T-helper 2 cell (primary cell): ENCODE measurements at places on chromosomes 1 and 21.
A peak's percentile ranks its signal among the peaks of the same experiment; 100 is the strongest.

DNA sequence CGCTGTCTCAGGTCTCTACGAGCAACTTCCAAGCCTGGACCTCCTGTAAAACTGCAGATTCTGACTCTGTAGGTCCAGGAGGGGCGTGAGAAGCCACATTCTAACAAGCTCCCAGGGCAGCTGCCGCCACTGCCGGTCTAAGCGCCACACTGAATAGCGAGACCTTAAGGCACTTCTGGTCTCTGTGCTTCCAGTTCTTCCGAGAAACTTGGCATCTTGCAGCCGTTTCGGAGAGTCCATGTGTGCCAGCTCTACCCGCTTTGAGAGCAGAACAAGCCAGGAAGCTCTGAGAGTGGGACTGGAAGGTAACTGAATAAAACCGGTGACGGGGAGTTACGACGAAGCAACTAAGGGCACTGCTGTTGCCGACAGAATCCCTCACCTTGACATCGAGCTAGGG is 12.5 kb downstream of the AGT start:
- no peak for DNase-seq

- DNase-seq: no peak
These were observed 344.5 kb downstream of the PDE4B start for GRCh38 chr1:66137235-66137634.

GRCh38 chr1:26239936-26240335 is 5.9 kb downstream of the CEP85 start:
- DNase-seq: no peak

DNA sequence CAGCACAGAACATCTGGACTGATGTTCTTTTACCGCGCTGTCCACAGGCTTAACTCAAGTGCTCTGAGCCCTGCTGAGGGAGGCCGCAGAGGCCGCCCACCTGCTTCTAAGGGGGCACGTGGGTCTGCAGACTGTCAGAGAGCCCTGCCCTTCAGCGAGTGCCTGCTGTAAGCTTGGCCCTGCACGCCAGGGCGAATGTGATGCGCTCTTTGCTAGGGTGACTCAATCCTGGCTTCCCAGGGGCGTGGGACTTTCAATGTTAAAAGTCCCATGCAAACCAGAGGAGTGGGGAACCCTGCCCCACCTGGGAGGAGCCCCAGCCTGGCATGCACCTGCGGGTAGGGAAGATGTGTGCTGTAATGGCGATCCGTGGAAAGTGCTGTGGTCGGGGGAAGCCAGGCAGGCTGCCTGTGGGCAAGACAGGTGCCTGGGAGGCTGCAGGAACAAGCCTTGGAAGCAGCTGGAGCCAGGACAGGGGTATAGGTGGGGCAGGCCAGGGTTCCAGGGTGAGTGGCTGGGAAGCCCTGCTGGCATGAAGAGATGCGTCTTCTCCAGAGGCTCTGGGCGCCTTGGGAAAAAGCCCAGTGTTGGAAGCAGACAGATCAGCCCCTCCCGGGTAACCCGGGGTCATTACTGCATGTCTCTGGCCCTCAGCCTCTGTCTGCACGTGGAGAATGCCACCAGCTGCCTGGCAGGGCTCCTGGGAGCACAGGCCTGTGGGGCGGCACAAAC is 594 bp upstream of the PANK4 start:
- DNase-seq: peak; percentile 72

DNA sequence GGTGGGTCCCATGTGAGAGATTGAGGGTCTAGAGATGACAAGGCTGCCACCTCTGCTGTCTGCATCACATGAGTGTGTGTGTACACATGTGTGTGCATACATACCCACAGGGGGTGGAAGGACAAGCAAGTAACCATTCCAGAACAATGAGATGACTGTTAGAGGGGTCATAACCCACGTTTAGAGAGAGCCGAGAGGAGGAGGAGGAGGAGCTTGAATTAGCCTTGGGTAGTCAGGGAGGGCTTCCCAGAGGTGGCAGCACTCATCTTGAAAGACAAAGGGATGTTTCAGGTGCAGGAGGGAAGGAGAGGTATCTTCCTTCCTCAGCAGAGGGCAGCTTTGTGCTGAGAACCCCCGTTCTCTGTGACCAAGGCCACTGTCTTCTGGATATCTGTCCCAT is 21.3 kb downstream of the TNFRSF1B start:
- no peak for DNase-seq

DNA sequence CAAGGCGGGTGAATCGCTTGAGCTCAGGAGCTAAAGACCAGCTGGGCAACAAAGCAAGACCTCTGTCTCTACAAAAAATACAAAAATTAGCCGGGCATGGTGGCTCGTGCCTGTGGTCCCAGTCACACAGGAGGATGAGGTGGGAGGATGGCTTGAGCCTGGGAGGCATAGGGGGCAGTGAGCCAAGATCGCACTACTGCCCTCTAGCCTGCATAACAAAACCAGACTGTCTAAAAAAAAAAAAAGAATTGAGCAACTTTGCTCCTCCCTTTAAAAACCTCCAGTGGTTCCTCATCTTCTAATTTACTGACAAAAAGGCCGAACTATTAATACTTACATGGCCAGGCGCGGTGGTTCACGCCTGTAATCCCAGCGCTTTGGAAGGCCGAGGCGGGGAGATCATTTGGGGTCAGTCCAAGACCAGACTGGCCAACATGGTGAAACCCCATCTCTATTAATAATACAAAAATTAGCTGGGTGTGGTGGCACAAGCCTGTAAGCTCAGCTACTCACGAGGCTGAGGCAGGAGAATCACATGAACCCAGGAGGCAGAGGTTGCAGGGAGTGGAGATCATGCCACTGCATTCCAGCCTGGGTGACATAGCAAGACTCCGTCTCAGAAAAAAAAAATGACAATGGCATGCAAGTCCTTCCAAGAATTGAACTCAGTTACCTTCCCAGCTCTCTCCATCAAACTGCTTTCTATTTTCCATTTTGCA is 4.4 kb downstream of the ACBD3 start:
- DNase-seq: no peak

- DNase-seq: no peak
These were observed 65.4 kb downstream of the LUZP1 start for GRCh38 chr1:23103001-23103889.

- no peak for DNase-seq
These were observed 36.5 kb downstream of the MCOLN2 start for GRCh38 chr1:84960371-84960770.

- DNase-seq: no peak
These were observed 124.4 kb upstream of the PLPPR4 start for GRCh38 chr1:99139876-99140275.

DNA sequence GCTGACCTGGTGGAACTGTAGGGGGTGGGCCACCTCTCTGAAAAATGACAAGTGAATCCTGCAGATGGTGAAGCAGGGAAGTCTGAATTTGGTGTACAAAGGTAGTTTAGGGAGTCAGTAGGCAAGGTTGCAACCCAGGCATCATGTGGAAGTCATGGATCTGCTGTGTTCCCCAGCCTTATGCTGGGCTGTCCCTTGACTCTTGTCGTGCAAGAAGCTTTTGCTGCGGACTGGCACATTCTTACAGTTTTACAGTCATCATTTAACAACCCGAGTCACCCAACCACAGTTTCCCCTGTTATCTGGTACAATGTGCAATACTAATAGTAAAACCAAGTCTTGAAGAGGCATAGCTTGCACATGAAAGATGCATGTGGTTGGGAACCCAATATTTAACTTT is 13.2 kb downstream of the RHOU start:
- DNase-seq: no peak

- DNase-seq: no peak
These were observed 155.6 kb downstream of the SDCCAG8 start for GRCh38 chr1:243411472-243411871.

- no peak for DNase-seq
These were observed 25.6 kb downstream of the CDK18 start for GRCh38 chr1:205530116-205530515.

- DNase-seq: no peak
These were observed 39.2 kb downstream of the CNN3 start for GRCh38 chr1:94887603-94888171.

- DNase-seq: no peak
These were observed 9.1 kb upstream of the GALNT2 start for GRCh38 chr1:230057681-230058565.

DNA sequence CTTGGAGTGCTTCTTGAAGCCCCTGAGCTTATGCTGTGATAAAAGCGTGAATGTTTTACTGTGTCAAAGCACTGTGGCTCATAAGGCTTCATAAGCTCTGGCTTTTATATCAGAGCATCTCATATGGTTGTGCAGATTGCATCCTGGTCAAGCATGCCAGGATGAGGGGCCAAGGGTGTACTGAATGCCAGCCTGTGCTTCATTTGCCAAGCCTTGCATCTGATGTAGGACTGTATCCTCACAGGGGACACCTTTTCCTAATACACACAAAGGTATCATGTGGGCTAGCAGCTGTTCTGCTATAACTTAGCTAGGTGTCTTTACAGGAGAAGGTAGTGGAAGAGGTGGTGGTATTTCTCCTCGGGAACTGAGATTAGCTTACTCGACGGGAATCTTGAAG is 134.7 kb downstream of the ST6GALNAC3 start:
- no peak for DNase-seq

DNA sequence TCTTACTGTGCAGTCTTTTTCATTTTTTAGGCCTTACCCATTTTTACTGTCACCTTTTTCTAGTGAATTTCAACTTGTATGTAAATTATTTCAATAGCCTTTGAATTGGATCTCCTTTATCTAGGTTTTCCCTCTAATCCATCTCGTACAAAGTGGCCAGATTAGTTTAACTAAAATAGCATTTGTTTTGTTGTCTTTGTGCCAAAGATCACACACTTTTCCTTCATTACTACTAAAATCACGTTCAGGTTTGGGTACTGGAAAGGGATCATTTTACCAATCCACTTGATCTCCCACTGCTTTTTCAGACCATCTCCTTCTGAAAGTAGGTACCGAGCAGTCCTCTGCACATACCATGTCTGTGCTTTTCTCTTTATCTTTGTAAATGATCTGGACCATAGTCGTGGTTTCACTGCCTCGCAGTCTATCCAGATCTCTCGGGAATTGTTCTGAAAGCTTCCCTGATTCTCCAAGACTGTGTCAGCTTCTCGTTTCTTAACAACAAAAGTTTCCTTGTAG is 20.1 kb downstream of the KDM1A start:
- no peak for DNase-seq

- DNase-seq: no peak
These were observed 45.5 kb upstream of the RBM15 start for GRCh38 chr1:110293601-110294104.

- DNase-seq: no peak
These were observed 46.6 kb downstream of the RGS7 start for GRCh38 chr1:241310451-241310850.

- DNase-seq: no peak
These were observed 1148.1 kb upstream of the NCAM2 start for GRCh38 chr21:19850157-19850556.

- DNase-seq: no peak
These were observed 86.9 kb downstream of the STUM start for GRCh38 chr1:226635456-226635941.
